ENCODE measurements at places on chromosomes 16 and 17.

GRCh38 chr16:82524976-82525375, 101.8 kb upstream of the CDH13 start:
- no peak for DNase-seq

GRCh38 chr16:72060405-72060804, 2.6 kb upstream of the HPR start:
- DNase-seq = no peak

GRCh38 chr17:2801841-2802240, 5.6 kb downstream of the RAP1GAP2 start:
- no peak for DNase-seq

DNA sequence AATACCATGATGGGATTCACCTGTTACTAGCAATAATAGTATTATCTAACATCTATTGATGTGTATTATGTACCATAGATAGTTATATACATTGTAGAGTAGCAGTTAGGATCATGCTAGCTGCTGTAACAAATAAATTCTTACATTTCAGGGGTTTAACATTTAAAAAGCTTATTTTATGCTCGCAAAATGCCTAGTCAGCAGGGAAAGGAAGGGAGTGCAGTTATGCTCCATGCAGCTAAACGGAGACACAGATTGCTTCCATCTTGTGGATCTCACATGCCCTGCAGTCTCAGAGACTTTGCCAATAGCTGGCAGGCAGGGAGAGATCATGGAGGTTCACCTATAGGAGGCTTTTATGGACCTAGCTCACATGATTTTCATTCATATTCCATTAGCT, 364.1 kb downstream of the TOX3 start:
- DNase-seq = no peak
